Fibroblast of mammary gland (primary cell): ENCODE measurements at places on chromosomes 12 and 14.

- DNase-seq, result no peak
Measured at GRCh38 chr12:52080403-52081251, 1.1 kb downstream of the SMIM41 start.

DNA sequence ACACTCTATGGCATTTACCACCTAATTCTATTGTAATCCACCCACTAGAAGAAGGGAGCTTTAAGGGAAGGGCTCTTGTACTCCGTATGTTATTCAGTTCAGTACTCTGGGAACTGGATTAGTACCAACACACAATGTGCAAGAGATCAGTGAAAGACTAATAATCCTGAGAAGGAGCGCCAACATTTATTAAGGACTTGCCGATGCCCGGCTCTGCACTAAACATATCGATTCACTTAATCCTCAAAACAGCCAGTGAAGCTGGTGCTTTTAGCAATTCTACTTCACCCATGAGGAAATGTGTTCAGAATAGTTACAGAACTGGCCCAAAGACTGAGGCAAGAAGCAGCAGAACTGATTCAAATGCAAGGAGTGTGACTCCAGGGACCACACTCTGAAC, 80.9 kb downstream of the RPS6KA5 start:
- no peak for DNase-seq

GRCh38 chr12:5242440-5242839, 189.5 kb upstream of the NTF3 start:
- DNase-seq, result no peak

- DNase-seq, result peak; percentile 45
Measured at GRCh38 chr12:10363914-10364814, 25.7 kb downstream of the KLRK1 start.

- DNase-seq, result no peak
Measured at GRCh38 chr12:106672314-106673025, 89.7 kb downstream of the RFX4 start.

DNA sequence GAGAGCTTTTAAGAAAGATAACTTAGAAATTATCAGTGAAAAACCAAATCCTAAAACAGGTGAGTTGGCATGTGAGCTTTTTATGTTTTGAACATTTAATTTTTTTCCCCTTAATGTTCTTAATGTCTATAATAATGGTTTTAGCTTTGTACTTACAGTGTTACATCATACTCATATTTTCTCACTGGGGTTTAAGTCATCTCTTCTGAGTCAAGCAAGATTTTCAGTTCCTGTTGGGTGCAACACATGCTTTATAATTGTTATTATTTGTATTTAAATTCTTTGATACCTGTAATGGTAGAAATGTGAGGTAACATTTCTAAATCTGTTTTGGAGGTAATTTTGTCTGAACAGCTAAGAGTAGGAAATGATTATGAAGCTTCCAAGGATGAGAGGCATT, 113.0 kb downstream of the PLEKHA5 start:
- DNase-seq, result no peak

DNA sequence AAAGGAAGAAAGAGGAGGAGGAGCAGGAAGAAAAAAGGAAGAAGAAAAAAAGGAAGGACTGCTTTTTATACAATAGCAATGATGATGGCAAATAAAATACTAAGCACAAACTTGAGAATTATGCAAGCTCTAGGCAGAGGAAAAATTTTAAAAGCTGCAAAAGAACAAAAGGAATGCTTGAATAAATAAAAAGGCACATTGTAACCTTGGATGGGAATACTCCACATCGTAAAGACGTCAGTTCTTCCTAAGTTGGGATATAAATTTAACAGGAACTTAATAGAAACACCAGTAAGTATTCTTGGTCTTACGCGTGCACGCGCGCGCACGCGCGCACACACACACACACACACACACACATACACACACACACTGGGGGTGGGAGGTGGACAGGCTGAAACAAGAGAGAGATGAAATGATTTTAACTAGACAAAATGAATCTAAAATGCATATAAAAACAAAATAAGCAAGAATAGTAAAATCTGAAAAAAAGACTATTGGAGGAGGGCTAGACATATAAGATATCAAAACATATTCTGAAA, 43.0 kb downstream of the SERPINA3 start:
- DNase-seq, result no peak
